ENCODE measurements at places on chromosomes 13 and 19.

- DNase-seq, result no peak
Measured at GRCh38 chr13:79937771-79938216, 403.1 kb downstream of the SPRY2 start.

DNA sequence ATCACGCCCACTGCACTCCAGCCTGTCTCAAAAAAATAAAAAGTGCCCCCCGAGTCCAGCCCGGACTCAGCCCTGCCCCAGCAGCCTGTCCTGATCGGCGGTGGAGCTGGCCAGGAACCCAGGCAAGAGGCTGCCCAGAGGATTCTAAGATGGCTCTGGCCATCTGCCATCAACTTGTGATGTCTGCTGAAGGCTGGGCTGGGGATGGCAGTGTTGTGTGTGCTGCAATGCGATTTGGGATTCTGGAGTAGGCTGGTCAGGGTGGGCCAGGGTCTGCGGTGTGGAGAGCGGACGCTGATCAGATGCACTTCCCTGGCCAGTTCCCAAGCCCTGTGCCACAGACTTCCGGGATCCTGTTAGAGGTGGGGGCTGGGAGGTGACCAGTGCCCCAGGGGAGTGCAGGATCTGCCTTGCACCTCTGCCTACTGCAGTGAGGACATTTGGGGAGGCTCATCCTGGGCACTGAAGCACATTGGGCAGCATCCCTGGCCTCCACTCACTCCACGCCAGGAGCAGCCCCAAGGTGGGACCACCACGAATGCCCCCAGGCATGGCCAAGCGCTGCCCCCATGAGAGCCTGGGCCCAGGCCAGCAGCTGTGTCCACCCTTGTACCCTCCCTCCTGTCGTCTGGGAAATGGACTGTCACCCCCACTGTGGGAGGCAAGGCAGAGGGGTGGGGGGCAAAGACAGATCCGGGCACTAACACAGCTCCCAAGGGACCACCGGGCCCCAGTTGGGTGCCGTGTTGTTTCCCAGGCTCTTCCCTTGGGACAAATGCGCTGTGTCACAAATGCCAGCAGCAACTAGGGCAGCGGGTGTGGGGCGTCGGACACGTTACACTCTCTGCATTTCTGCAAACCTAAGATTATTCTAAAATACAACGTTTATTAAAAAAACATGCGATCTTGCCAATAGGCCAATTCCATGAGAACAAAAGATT is 3.4 kb upstream of the TBXA2R start:
- no peak for DNase-seq

DNA sequence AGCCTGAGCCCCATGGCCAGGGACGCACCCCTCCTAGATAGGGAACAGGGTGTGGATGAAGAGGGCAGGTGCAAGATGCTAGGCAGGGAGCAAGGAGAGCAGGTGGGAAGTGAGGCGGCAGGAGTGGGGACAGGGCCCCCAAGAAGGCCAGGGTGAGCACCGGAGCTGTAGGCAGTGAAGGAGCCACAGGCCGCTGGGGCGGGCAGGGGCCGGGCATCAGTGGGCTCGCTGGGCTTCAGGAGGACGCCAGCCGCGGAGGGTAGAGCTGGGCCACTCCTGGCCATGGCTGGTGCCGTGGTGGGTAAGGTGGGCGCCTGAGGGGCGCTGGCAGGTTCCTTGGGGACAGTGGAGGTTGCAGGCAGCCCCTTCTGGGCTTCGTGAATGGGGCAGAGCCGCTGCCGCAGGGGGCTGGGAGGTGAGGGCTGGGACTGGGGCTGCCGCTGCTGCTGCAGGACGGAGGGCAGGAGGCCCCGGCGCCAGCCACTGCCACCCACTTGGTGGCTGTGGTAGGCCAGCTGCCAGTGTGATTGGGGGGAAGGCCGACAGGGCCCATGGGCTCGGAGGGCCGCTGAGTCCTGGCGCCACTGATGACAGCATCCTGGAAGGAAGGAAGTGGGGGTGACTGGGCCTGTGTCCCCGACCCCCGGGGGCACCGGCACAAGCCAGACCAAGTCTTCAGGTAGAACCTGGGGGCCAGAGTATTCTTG is 2.1 kb downstream of the NKPD1 start:
- no peak for DNase-seq

- DNase-seq, result peak; percentile 30
Measured at GRCh38 chr19:35155441-35155840, 906 bp downstream of the FXYD5 start.

DNA sequence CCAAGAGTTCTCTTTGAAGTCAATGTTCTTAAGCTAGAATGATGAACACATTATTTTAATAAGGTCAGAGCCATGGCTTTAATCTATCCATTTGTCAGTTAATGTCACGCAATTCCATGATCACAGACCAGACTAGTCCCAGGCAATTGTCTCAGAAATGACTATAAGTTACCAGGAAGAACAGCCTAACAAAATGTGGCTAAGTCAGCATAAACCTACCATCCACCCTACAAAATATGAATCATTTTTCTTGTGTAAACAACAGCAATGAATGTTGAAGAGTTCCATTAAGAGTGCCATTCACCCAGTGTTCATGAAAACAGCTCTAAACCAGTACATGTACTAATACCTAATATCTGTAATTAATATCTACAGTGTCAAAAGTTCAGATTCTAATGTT is 127.5 kb downstream of the KCTD12 start:
- no peak for DNase-seq

- no peak for DNase-seq
Measured at GRCh38 chr19:57302020-57302465, 18.2 kb upstream of the ZNF543 start.

GRCh38 chr13:28333204-28333881 is 161.6 kb downstream of the FLT1 start:
- no peak for DNase-seq

DNA sequence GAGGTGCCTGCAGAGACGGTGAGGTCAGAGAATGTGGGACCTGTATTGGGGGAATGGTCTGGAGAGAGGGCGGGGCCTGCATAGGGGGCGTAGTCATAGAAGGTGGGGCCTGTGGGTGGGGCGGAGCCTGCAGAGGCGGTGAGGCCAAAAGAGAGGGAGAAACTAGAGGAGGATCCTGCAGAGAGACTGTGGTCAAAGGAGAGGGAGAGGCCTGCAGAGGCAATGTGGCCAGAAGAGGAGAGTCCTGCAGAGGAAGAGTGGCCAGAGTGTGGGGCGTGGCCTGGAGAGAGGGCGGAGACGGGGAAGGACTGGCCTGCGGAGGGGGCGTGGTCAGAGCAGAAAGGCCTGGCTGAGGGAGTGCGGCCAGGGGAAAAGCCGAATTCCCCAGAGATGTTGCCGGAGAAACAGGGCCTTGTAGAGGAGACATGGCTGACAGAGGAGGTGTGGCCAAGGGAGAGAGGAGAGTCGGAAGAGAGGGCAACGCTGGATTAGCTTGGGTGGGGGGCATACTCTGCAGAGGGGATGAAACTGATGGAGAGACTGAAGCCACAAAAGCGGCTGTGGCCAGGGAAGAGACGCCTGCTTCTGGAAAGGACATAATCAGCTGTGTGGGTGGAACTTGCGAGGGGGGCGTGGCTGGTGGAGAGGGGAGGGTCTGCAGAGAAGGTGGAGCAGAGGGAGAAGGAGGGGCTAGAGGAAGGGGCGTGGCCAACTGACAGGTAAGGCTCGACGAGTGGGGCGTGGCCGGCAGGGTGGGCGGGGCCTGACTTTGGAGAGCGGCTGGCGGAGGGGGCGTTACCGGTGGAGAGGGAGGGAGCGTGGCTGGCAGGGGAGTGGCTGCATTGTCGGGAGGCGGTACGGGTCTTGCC is 2.5 kb downstream of the PRR36 start:
- peak; percentile 88 for DNase-seq

- DNase-seq, result no peak
Measured at GRCh38 chr13:51833980-51834379, 11.0 kb downstream of the TMEM272 start.

DNA sequence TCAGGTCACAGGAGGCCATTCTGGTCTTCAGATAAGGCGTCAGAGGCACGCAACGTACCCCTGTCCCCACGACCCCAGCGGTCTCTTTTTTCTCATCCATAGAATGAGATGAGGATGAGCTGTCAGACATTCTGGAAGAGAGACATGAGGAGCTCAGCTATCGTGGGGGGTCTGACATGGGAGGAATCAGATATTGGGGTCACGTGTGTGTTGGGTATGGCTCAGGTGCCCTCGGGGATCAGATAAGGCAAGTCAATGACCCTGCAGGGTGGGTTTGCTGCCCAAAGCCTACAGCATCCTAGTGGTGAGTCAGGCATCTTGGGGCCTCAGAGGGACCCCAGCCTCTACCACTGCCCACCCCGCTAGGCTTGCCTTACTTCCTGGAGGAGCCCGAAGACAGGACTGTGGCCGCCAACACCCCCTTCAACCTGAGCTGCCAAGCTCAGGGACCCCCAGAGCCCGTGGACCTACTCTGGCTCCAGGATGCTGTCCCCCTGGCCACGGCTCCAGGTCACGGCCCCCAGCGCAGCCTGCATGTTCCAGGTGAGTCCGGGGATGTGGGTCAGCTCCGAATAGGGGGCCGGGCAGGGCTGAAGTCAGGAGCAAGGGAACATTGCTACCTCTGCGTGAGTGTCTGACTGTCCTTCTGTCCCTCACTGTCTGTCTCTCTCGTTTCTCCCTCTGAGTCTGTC is 2.6 kb downstream of the AXL start:
- DNase-seq, result no peak

GRCh38 chr19:1856698-1857603 is 6.4 kb downstream of the KLF16 start:
- DNase-seq, result peak; percentile 78

DNA sequence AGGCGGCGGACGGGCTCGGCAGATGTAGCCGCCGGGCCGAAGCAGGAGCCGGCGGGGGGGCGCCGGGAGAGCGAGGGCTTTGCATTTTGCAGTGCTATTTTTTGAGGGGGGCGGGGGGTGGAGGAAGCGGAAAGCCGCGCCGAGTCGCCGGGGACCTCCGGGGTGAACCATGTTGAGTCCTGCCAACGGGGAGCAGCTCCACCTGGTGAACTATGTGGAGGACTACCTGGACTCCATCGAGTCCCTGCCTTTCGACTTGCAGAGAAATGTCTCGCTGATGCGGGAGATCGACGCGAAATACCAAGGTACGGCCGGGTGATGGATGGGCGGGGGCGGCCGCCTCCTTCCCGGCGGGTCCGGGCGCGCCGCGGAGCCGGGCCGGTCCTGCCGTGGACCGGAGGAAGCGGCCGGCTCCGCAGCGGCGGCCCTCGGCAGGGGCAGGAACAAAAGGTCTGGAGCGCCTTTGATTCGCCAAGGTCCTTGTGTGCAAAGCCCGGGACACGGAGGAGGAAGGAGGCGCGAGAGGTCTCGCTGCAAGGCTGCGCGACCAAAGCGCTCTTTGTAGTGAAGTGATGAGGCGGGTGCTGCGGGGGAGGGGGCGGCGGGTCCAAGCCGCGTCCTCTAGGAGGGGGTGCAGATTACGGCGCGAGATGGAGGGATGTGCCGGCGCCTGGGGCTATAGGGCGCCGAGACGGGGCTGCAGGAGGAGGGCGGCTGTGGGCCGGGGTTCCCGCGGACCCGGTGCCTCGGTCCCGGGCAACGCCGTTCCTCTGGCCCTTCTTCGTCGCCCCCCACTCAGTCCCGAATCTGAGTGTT is 689 bp downstream of the ING1 start:
- peak; percentile 79 for DNase-seq

- no peak for DNase-seq
Measured at GRCh38 chr13:104140552-104140951, 1074.3 kb upstream of the SLC10A2 start.

- no peak for DNase-seq
Measured at GRCh38 chr19:5911366-5911765, 2.7 kb upstream of the CAPS start.

GRCh38 chr19:46882034-46882433 is 21.2 kb downstream of the ARHGAP35 start:
- DNase-seq, result no peak

GRCh38 chr13:25806264-25806974 is 245.4 kb downstream of the SHISA2 start:
- no peak for DNase-seq

GRCh38 chr19:56727677-56728076 is 56.1 kb upstream of the ZNF835 start:
- no peak for DNase-seq

GRCh38 chr13:50932091-50932490 is 22.5 kb downstream of the RNASEH2B start:
- no peak for DNase-seq

- DNase-seq, result no peak
Measured at GRCh38 chr13:110127986-110128511, 178.9 kb downstream of the COL4A1 start.

DNA sequence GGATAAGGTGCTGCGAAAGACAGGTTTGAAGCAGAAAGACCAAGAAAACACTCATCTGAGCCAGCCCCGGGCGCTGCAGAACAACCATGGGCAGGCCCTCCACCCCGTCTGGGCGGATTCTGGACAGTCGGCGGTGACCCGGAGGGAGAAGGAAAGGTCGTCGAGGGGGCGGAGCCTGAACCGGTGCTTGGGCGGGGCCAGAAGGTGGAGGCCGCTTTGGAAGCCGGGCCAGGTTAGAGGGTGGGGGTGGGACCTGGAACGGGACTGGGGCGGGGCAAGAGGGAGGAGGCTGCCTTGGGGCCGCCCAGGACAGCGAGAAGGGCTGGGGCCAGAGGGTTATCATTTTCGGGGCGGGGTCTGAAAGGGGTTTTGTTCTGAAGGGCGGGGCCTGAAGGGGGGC is 5.0 kb upstream of the ZNF765 start:
- no peak for DNase-seq

- DNase-seq, result no peak
Measured at GRCh38 chr13:18953139-18953930, 228.3 kb downstream of the TUBA3C start.

GRCh38 chr19:2888731-2889224 is 11.9 kb upstream of the ZNF57 start:
- DNase-seq, result peak; percentile 86

DNA sequence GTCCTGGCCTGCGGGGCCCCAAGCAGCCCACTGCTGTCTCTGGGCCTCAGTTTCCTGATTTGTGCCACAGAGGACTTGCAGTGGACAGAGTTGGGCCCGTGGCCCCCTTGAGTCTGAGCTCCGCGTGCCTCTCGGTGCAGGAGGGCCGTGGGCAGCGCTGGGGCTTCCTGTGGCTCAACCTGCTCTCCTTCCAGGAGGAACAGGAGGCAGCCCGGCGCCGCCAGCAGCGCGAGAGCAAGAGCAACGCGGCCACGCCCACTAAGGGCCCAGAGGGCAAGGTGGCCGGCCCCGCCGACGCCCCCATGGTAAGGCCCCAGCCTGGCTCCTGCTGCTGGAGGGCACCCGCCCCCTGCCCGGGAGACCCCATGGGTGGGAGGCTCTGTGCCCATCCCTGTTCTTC is 25.9 kb downstream of the PLEKHJ1 start:
- DNase-seq, result no peak

DNA sequence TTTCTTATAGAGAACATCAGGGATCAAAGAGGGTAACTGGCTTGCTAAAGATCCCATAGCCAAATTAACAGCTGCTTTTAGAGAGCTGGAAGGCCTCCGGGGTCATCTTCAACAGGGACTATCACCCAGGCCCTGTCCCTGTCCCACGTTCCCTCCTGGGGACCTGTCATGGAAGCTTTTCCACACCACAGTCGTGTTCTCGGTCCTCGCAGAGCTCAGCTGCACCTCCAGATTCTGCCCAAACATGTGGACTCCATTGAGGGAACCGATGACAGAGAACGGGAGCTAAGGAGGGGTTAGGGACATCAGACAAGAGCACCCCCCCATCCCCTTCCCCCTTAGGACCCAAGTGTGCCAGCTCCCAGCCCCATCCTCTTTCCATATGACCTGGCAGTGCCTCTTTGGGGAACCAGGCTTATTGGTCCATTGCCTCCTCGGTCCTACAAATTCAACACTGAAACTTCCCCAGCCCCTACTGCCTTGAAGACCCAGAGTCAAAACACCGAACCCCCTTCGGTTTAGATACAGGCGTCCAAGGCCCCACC is 568 bp downstream of the FUZ start:
- no peak for DNase-seq

Data from CD4-positive, alpha-beta T cell treated with Interleukin-1 beta for 1 hour (primary cell).